Colonic mucosa (tissue), 4 donors: ENCODE measurements at places on chromosomes 13 and 19. TPM values are rescaled to one million over a fixed set of nuclear protein-coding genes. Genes with fewer than 3 reads are reported as not detected.

DNA sequence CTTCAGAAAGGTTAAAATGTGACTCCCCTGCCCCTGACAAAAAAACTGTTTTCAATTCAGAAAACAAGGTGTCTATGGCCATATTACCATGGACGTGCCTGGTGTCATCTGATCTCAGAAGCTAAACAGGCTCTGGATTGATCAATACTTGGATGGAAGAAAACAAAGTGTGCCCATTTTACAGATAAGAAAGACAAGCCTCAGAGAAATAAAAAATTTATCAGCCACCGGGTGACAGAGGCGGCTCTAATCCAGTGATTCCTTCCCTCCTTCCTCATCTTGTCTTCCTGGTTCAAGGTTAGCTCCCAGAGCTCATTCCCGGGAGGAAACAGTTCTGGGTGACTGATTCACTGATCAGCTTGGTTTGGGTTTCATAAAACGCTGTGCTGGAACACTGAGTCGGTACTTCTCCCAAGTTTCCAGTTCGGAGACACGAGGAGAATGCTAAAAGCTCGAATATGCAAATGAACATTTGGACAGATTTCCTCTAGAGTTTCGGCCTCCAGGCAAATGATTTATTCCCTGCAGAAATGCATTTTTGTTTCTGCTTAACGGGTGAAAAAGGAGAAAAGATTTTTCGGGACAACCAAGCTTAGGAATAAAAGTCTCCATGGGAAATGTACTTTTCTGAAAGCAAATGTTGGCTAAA lies 211.2 kb downstream of the UQCRFS1 start:
- no peak for DNase-seq

Gene CELF5
- 0.42 TPM for total RNA-seq

GRCh38 chr19:6739883-6740588 lies 556 bp downstream of the TRIP10 start:
- no peak for DNase-seq

Gene FREM2
- total RNA-seq: 0.86 TPM
